ENCODE measurements at places on chromosomes 16 and 17. TPM values are rescaled to one million over a fixed set of nuclear protein-coding genes. Genes with fewer than 3 reads are reported as not detected.

DNA sequence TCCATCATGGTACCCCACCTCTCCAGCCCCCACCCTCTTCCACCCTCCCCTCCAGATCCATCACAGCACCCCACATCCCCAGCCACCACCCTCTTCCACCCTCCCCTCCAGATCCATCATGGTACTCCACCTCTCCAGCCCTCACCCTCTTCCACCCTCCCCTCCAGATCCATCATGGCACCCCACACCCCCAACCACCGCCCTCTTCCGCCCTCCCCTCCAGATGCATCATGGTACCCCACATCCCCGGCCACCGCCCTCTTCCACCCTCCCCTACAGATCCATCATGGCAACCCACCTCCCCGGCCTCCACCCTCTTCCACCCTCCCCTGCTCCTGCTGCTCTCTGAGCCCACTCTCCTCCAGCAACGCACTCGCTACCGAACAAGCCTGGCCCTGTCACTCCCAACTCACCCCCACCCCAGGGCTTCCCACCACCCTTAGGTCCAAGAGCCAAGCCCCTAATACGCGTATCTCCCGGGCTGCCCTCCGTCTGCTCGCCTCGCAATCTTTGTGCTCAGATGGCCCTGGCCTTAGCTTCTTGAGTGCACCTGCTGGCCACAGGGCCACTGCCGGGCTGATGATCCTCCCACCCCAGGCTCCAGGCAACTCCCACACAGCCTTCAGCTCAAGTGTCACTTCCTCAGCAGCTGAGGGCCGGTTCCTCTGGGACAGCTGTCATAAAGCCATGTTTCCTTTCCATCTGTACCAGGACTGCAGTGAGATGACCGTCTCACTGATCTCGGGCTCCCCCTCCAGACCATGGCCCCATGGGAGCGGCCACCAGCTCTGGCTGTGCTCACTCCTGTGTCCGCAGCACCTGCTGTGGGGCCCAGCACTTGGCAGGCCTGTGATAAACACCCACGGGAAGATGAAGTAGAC is 25.5 kb downstream of the KDM8 start:
- no peak for DNase-seq

DNA sequence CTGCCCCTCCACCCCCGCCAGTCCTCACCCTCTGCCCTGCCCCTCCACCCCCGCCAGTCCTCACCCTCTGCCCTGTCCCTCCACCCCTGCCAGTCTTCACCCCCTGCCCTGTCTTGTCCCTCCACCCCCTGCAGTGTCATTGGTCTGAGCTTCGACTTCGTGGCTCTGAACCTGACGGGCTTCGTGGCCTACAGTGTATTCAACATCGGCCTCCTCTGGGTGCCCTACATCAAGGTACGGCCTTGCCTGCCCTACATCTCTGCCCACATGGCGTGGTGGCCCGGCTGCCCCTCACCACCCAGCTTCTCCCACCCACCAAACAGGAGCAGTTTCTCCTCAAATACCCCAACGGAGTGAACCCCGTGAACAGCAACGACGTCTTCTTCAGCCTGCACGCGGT is 12.0 kb downstream of the TAX1BP3 start:
- DNase-seq: no peak

DNA sequence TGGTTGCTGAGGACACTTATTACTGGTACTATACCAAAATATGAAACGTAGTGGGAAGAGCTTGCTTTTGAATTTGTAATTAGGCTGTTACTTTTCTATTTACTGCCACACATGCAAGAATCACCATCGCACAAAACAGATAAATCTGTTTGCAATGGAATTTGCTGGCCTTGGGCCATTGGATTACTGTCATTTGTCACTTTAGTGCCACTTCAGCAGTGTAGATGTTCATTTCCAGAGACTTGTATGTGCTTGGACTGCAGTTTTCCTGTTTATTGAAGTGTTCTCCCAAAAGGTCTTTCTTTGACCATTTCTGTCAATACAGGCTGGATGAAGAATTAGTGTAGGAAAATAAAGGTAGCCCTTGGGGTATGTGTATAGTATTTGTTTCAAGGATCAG is 4.5 kb downstream of the USP10 start:
- DNase-seq: no peak

DNA sequence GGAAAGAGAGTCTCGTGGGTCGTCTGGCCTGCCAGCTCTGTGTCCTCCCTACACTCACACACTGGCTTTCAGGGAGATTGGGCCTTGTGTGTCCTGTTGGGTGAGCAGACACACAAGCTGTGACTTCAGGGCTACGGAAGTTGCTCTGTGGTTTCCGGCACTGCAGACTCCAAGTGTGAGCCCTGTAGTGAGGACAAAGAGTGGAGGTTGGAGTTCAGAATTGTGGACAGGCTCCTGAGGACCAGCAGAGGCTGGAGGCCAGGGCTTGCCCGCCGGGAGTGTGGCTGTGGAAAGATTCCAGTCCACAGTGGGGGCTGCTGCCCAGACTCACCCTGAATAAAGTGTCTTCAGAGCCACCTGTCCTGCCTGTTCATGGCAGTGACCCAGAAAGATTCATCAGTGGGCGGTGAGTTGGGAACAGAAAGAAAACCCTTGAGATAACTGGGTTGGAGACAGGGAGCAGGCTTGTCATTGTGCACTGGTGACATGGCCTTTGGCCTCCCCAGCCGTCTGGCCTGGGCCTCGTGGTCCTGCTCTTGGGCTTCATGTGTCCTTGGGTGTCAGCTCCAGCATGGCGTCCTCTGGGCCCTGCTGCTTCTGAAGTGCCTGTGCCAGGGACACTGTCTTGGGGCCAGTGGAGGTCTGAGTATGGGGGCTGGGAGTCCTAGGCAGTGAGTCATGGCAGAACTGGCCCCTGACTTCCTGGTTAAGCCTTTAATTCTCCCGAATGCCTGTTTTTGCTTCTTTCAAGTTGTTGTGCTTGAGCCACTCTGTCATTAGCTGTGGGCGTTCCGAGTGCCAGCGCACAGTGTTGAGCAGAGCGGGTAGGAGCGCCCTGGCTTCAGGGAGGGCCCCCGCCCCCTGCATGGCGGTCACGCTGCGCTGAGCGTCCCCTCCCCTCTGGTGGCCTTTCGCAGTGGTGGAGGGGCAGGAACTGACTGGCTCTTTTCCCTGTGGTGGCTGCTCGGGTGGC is 19.9 kb upstream of the ZNF750 start:
- no peak for DNase-seq

GRCh38 chr16:2471016-2471652 is at the start of gene NTN3:
Gene NTN3 (plus strand): TSS chr16:2471297. CDS start chr16:2471702, 405 bp downstream.
- no peak for DNase-seq

PRDM7 gene
- total RNA-seq: not detected

MMP25 gene
- 0.13 TPM for total RNA-seq
